ENCODE measurements at places on chromosomes 2 and 18. TPM values are rescaled to one million over a fixed set of nuclear protein-coding genes. Genes with fewer than 3 reads are reported as not detected.

Gene CAPN13
- total RNA-seq = not detected

Gene UGT1A1
- not detected for total RNA-seq

Gene STPG4
- total RNA-seq = 0.09 TPM

Gene CAD
- total RNA-seq = 46.6 TPM

Gene CNTNAP5
- total RNA-seq = 0.09 TPM

Gene AKAIN1
- not detected for total RNA-seq

Gene DSC1
- total RNA-seq = not detected

Gene SERPINB4
- not detected for total RNA-seq

Gene TRIM54
- not detected for total RNA-seq

Gene ALPP
- total RNA-seq = not detected
